ENCODE measurements at places on chromosomes 3 and 15.
A peak's percentile ranks its signal among the peaks of the same experiment; 100 is the strongest.

- DNase-seq = no peak
These were observed 87.3 kb downstream of the FBN1 start for GRCh38 chr15:48558226-48558625.

GRCh38 chr3:194203482-194204041, 67.6 kb downstream of the HES1 start:
- DNase-seq = peak; percentile 67

DNA sequence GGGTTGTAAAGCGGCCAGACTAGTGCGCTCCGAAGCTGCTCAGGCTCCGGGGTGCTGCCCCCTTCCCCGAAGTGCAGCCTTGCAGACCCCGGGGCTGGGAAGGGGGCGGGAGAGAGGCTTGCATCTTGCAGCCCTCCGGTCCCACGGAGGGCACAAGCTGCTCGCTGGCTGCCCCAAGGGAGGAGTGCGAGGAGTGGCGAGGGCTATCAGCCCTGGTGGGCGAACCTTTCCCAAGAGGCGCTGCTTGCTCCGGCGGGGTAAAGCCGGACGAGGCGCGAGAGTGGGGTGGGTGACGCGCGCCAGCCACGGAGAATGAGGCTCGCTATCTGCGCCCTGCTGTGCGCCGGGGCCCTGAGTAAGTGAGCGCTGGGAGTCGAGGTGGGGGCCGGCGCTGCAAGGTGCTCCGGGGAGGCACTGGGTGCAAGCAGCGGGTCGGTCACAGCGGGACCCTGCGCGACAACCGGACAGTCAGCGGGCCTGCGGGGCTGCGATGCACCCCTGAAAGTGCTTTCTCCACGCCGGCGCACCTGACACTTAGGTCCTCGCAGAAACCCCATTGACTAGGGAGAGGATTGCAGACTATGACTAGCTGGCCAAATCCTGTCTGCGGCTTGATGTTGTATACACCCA, 12.7 kb upstream of the TOPBP1 start:
- DNase-seq = no peak

- no peak for DNase-seq
These were observed 178.6 kb downstream of the KCNAB1 start for GRCh38 chr3:156298938-156299337.

GRCh38 chr3:156253150-156253549, 132.8 kb downstream of the KCNAB1 start:
- DNase-seq = no peak

GRCh38 chr3:195865752-195866151, 42.6 kb downstream of the TNK2 start:
- no peak for DNase-seq
